Prostate gland (tissue), 2 donors: ENCODE measurements at places on chromosomes 1 and 21. TPM values are rescaled to one million over a fixed set of nuclear protein-coding genes. Genes with fewer than 3 reads are reported as not detected.

ERICH3 gene
- total RNA-seq = 3.3 TPM

PIGR gene
- 1.9 TPM for total RNA-seq

KCNH1 gene
- total RNA-seq = 1.2 TPM

AVPR1B gene
- total RNA-seq = not detected

VWA1 gene
- total RNA-seq = 191 TPM

TMEM54 gene
- total RNA-seq = 239 TPM

IPO9 gene
- total RNA-seq = 16.9 TPM

FOXE3 gene
- not detected for total RNA-seq

CNTN2 gene
- not detected for total RNA-seq

RRP1 gene
- total RNA-seq = 37.5 TPM

PADI3 gene
- 0.18 TPM for total RNA-seq

INKA2 gene
- 6.6 TPM for total RNA-seq

CFHR3 gene
- total RNA-seq = not detected

MEX3A gene
- total RNA-seq = 5.7 TPM

CTSE gene
- total RNA-seq = not detected

RNF187 gene
- 130 TPM for total RNA-seq

GOLT1A gene
- total RNA-seq = 3.0 TPM

PLXNA2 gene
- 8.9 TPM for total RNA-seq

MAN1C1 gene
- total RNA-seq = 22.8 TPM

ACBD6 gene
- total RNA-seq = 41.9 TPM

GPR3 gene
- 0.14 TPM for total RNA-seq

ATP5IF1 gene
- 390 TPM for total RNA-seq

ATP1A4 gene
- 5.2 TPM for total RNA-seq

HFM1 gene
- total RNA-seq = 0.18 TPM

MFSD2A gene
- 1.1 TPM for total RNA-seq

REN gene
- 0.36 TPM for total RNA-seq

SH3D21 gene
- 8.1 TPM for total RNA-seq

SLC9C2 gene
- 40.6 TPM for total RNA-seq

SPRR2F gene
- total RNA-seq = 2.2 TPM

LCE2B gene
- total RNA-seq = not detected

OLIG2 gene
- total RNA-seq = not detected

LCE2A gene
- total RNA-seq = not detected

TSTD1 gene
- total RNA-seq = 137 TPM

CDKN2C gene
- 6.8 TPM for total RNA-seq
